ENCODE measurements at places on chromosomes 16 and 17. TPM values are rescaled to one million over a fixed set of nuclear protein-coding genes. Genes with fewer than 3 reads are reported as not detected.

Gene TSNAXIP1
- 1.4 TPM for polyA plus RNA-seq

Gene MEIOB
- polyA plus RNA-seq, result 0.57 TPM

Gene TBC1D3E
- not detected for polyA plus RNA-seq

Gene HOXB6
- 0.80 TPM for polyA plus RNA-seq

Gene TMEM238L
- polyA plus RNA-seq, result 0.23 TPM

Gene TRIM37
- 13.7 TPM for polyA plus RNA-seq

Gene SEPHS2
- 13.8 TPM for polyA plus RNA-seq

Gene FSCN2
- 3.7 TPM for polyA plus RNA-seq

Gene NEUROD2
- polyA plus RNA-seq, result 0.05 TPM

Gene SPN
- 1.0 TPM for polyA plus RNA-seq
